Motor neuron (in vitro differentiated cells): ENCODE measurements at places on chromosomes 2 and 18.

DNA sequence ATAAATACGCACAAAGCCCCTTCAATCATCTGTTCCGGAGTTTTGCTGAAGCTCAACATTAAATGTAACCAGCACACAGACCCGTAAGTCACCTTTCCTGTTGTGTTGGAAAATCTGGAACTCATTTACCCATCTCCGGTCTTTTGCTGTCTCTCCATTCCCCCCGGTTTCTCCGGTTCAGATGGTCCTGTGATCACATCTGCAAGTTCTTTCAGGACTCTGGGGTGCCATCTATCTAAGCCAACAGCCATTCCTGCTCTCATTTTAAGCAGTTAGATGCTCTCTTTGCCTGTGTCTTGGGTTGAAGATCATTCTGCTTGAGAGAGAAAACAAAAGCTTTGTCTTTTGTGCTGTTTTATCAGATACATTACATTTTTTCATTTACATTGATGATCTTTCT, 91.7 kb upstream of the TGIF1 start:
- no peak for ATAC-seq

GRCh38 chr2:226002438-226002837, 602.9 kb downstream of the NYAP2 start:
- ATAC-seq: peak; percentile 30

DNA sequence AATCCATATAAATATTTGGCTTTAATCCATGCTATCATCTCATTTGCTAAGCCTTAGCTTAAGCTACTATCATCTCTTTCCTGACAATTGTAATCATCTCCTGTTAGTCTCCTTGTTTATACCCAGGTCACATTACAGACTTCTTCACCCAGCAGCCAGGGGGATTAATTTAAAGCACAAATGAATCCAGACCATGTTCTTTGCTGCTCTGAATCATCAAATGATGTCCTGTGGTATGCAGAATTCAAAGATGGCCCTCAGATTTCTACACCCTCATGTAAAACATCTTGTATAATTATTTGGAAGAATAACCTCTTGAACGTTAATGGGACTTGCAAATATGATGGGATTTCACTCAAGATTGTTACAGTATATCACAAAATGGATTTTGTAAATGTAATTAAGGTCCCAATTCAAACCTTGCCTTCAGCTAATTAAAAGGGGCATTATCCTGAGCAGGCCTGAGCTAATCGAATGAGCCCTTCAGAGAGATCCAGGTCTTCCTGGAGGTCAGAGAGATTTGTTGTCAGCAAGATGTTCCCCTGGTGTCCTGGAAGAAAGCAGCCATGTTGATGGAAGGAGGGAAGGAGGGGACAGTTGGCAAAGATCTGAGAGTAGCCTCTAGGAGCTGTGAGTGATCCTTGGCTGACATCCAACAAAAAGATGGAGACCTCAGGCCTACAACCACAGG, 241.1 kb upstream of the MMADHC start:
- no peak for ATAC-seq

DNA sequence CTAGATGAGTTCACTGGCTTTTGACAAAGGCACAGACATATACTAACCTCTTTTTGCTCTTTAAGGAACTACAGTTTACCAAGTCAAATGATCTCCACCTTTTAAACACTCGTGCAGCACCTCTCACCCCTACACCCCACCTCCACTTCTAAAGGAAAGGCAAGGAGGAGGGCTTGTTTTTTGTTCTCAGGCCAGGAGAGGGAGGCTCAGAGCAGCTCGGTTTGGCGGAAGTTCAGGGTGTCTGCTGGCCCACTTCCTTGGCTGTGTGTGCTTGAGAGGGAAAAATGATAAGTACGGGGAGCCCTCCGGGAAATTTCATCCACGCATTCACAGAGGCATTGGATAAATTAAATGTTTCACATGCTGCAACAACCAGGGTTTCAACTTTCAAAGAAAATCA, 667.9 kb downstream of the BCL11A start:
- ATAC-seq: no peak

GRCh38 chr2:174796319-174796771, 32.1 kb upstream of the CHRNA1 start:
- peak; percentile 35 for ATAC-seq
